Smooth muscle cell of the pulmonary artery (primary cell): ENCODE measurements at places on chromosomes 6 and 20. TPM values are rescaled to one million over a fixed set of nuclear protein-coding genes. Genes with fewer than 3 reads are reported as not detected.

The LCA5 gene
- total RNA-seq = 4.3 and 6.1 TPM in 2 replicates

The RGL2 gene
- total RNA-seq = 27.0 and 46.3 TPM in 2 replicates

The SEMG1 gene
- not detected in 2 replicates for total RNA-seq

The LIME1 gene
- 3.1 and 5.2 TPM in 2 replicates for total RNA-seq

The EBF4 gene
- total RNA-seq = 0.78 and 0.89 TPM in 2 replicates

The PMEPA1 gene
- total RNA-seq = 6.1 and 19.9 TPM in 2 replicates

The ZSCAN31 gene
- total RNA-seq = 4.2 and 4.4 TPM in 2 replicates

The LPA gene
- total RNA-seq = not detected in 2 replicates
